ENCODE measurements at places on chromosomes 6 and 20. TPM values are rescaled to one million over a fixed set of nuclear protein-coding genes. Genes with fewer than 3 reads are reported as not detected.
A peak's percentile ranks its signal among the peaks of the same experiment; 100 is the strongest.

Gene PNPLA1
- 0.26 TPM for total RNA-seq

Gene MAS1
- not detected for total RNA-seq

Gene PROKR2
- total RNA-seq: not detected

Gene KCNK15
- total RNA-seq: 0.26 TPM

Gene FLRT3
- total RNA-seq: 17.1 TPM

Gene MAPK14
- total RNA-seq: 44.7 TPM

Gene ANKRD66
- not detected for total RNA-seq

Gene MRPS18B
- 62.1 TPM for total RNA-seq

Gene RAB23
- total RNA-seq: 27.7 TPM

Gene ADAM33
- 0.53 TPM for total RNA-seq

Gene TOP1
- 18.2 TPM for total RNA-seq

Gene STX11
- 0.51 TPM for total RNA-seq

Gene HLA-DRA
- not detected for total RNA-seq

Gene FERMT1
- total RNA-seq: 26.6 TPM

Gene BIRC7
- total RNA-seq: not detected

DNA sequence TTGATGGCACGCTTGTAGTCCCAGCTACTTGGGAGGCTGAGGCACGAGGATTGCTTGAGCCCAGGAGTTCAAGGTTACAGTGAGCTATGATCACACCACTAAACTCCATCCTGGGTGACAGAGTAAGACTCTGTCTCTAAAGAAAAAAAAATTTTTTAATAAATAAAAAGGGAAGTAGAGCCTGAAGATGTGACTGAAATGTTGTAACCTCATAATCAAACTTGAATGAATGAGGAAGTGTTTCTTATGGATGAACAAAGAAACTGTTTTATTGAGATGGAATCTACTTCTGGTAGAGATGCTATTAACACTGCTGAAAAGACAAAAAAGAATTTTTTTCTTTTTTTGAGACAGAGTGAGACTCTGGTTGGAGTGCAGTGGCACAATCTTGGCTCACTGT lies 6.7 kb downstream of the MAK start:
- DNase-seq: no peak

DNA sequence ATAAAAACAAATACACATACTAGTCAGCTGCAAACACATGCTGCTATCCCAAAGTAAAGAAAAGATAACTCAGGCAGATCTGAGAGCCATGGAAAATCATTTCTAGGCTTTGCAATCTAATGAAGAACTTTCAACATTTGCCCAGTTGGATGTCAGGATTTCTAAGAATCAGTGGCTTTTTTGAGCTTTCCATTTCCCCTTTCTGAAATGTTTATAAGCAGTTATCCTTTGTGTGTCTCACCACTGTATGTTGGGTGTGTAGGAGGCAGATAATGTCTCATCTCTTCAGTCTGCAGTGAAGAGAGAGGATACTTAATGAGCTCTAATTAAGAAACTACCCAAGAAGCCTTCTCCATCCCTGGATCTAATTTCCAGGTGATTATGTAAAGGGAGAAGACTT lies 43.6 kb downstream of the RGS17 start:
- DNase-seq: no peak

- DNase-seq: no peak
These were observed 1.6 kb downstream of the REM1 start for GRCh38 chr20:31476643-31477215.

DNA sequence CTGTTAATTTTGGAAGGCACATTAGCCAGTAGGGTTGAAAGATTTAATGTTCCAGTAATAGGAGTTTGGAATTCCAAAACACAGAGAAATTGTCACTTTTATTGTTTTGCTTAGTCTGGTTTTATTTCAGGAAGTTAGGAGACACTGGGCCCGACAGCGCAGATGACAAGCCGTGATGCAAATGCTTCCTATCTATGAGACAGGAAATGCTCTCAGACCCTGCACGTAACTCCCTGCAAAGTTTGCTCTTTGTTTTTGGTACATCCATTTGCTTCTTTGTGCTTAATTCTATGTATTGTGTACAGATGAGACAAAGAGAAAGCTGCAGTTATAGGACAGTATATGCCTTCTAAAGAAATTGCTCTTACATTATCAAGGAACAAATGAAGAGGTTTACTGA lies 201.6 kb upstream of the SGK1 start:
- no peak for DNase-seq

DNA sequence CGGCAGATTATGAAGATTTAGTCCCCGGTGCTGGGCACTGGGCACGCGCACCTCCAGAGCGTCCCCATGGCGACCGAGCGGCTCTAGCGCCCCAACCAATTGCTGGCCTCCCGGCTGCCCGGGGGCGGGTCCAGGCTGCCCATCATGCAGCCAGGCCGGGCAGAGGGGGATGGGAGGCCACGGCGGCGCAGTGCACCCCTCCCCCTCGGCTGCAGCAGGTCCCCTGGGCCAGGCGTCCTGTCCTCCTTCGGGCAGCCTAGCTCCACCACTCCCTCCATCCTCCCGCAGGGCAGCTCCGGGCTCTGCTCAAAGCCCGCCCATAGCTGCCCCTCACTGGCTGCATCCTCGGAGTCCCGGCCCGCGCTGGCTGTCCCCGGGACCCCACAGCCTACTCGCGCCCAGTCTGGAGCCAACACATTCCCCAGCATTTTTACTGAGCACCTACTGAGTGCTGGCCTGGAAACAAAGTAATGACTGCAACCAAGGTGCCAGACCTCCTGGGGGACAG lies 99.4 kb downstream of the ASXL1 start:
- peak; percentile 22 for DNase-seq

DNA sequence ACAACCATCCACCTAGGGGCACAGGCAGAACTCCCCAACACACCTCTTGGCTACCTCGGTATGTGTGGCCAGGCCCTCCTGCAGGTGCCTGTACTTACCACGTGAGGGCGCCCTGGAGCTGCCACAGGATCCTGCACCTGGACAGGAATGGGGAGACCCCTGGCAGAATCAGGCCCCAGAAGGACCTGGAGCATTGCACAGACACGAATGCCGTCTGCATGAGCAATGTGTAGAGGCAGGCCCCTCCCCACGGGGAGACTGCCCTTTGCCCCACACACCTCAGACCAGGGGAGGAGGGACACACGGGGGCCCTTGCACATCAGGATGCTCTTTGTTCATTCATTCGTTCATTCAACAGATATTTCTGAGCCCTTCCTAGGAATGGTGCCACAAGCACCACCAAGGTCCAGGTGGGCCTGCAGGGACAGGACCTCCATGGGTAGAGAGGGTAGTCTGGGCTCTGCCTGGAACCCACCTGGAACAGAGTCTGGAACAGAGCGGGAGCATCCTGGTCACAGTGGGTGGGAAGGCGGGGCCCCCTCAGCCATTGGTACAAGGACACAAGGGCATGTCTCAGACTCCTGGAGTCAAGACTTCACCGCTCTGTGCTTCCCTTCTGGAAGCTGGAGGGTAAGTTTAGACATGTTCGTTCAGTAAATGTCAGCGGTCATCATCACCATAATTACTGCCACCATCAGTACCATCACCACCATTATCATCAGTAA lies 32.3 kb downstream of the YTHDF1 start:
- DNase-seq: peak; percentile 15

DNA sequence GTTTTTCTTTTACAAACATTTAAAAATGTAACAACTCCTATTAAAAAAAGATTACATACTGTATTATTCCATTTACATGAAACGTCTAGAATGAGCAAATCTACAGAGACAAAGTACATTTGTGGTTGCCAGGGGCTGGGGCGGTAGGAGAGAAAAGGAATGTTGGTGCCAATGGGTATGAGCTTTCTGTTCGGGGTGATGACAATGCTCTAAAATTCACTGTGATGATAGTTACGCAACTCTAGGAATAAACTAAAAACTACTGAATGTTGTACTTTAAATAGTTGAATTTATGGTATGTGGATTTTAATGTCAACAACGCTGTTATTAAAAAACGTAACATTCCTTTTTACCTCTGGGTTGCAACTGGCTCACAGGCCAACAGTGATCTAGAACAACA lies 211.1 kb downstream of the GMDS start:
- DNase-seq: no peak

GRCh38 chr6:163640641-163641040 lies 226.1 kb downstream of the QKI start:
- no peak for DNase-seq

- no peak for DNase-seq
These were observed 41.9 kb upstream of the ADGRF5 start for GRCh38 chr6:46963626-46964025.

- no peak for DNase-seq
These were observed 3.1 kb downstream of the CRYBG1 start for GRCh38 chr6:106363401-106364138.

DNA sequence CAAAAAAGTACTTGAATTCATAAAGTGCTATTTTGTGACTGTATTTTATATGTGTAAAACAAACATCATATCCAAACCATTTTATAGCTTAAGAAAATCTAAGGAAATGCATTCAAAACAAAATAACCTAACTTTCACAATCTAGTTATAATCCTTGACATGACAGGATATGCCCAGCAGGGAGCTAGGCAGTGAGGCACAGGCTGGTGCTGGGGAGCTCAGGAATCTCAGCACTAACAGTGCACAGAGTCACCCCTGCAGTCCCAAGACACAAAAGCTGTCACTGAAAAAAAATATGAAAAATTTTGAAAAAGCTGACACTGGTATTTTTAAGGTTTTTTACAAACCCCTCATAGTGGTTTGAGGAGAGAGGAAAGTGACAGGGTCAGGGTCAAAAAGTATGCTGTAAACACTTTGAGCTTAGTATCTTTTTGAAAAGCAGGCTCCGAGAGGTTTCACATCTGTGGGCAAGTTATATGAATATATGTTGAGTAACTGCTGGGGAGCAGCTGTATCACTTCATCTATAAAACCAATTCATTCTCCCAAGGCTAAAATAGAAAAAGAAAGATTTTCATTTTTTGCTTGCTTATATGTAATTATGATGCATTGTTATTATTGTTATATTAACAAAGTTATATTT lies 24.1 kb downstream of the LGSN start:
- DNase-seq: peak; percentile 4

- no peak for DNase-seq
These were observed 7.3 kb downstream of the EDN1 start for GRCh38 chr6:12297363-12298016.

- DNase-seq: no peak
These were observed 49.3 kb upstream of the FAM83C start for GRCh38 chr20:35341366-35342028.

GRCh38 chr20:36096435-36096834 lies 58.1 kb upstream of the EPB41L1 start:
- DNase-seq: no peak

- no peak for DNase-seq
These were observed 8.7 kb downstream of the SASH1 start for GRCh38 chr6:148351309-148351708.

DNA sequence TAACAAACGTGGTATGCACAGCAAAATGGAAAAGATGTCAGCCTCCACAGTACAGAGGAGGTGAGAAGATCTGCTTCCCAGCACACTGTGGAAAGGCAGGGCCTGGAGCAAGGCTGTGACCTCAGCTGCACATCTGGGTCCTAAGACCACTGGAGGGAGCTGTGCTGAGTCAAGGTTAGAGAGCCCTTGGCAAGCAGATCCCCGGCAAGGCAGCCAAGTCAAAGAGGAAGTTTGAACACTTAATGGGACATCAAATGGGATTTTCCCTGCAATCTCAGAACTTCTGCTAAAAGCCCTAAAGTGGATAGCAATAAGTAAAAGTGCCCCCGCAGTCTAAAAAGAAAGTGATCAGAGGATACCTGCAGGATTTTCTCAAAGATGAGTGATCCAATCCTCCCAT lies 39.5 kb downstream of the UNC5CL start:
- DNase-seq: peak; percentile 44

DNA sequence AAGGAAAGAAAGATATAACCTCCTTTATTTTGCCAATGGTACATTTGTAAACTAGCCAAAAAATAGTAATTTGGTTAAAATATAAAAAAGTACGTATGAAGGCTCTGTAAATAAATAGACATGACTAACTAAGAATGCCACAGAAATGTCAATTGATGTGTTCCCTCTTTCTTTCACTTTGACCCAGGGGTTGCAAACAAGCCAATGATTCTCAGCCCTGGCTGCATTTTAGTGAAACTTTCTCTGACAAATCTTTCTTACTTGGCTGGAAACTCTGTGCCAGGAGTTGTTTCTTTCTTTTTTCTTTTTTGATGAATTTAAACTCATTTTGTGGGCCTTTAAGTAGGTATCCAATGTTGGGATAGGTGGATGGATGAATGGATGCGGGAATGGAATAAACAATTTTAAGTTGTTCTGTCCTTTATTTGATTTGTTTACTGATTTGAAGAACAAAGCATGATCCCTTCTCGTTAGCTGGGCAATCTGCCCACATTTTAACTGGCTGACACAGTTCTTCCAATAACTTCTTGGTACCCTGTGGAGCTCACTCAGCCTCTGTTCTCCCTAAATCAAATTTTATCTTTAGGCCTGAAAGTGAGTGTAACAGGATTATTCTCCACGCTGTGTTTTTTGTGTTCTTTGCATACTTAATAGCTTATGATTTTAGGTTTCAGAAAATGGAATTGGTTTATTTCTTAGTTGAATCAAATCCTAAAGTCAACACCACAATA lies 58.6 kb upstream of the GCLC start:
- DNase-seq: no peak

DNA sequence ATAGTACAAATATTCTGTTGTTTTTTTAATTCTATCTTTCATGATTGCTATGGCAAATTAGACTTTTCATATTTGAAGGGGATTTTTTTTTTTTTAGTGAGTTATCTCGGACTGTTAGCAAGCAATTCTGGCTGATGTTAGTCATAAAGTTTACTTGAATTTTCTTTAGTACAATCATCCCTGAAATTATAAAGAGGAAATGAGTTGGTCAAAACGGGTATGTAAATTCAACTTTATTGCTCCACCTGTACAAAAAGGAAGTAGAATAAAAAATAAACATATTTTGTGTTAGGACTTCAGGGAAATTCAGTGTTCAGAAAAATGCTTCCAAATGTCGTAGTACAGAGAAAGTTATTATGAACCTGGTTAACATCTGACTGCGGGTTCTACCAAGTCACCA lies 40.3 kb downstream of the PPP1R14C start:
- peak; percentile 41 for DNase-seq

- DNase-seq: peak; percentile 79
These were observed 22.6 kb upstream of the RUNX2 start for GRCh38 chr6:45305546-45305945.

- no peak for DNase-seq
These were observed 8.3 kb downstream of the RIPOR2 start for GRCh38 chr6:24927277-24927955.

DNA sequence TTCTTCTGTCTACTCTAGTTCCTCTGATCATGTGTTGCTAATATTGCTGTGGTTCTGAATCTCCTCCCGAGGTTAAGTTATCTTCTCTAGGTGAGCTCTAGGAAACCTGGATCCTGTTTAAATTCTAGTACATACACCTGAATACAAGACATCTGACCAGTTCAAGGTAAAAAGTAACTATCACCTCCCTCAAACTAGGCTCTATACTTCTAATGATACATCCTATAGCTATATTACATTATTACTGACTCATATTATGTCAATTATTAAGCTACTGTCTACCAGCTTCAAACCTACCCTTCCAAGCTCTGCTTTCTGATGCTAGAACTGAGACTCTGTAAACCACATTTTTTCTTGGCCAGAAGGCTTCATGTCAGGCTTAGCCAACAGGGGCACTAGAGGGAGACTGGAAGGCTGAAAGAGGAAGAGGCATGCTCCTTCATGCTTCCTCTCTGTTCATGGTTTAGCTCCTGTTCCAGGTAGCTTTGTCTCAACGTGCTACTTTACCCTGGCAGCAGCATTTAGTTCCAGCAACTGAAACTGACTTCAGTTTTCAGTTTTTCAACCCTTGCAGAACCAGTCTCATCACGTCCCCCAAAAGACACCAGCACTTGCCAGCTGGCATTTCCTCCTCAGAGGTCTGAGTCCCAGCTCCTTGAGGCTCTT lies 148.4 kb upstream of the TOP1 start:
- DNase-seq: peak; percentile 52

GRCh38 chr6:56902641-56903464 lies 52.1 kb upstream of the BEND6 start:
- DNase-seq: peak; percentile 37
